Activated T-cell treated with anti-CD3 and anti-CD28 coated beads, Interleukin-2, amount 50 U/mL, for 1 hour (primary cell): ENCODE measurements at places on chromosomes 6 and 20.

- DNase-seq, result no peak
These were observed 94.2 kb upstream of the TAB2 start for GRCh38 chr6:149223120-149223903.

DNA sequence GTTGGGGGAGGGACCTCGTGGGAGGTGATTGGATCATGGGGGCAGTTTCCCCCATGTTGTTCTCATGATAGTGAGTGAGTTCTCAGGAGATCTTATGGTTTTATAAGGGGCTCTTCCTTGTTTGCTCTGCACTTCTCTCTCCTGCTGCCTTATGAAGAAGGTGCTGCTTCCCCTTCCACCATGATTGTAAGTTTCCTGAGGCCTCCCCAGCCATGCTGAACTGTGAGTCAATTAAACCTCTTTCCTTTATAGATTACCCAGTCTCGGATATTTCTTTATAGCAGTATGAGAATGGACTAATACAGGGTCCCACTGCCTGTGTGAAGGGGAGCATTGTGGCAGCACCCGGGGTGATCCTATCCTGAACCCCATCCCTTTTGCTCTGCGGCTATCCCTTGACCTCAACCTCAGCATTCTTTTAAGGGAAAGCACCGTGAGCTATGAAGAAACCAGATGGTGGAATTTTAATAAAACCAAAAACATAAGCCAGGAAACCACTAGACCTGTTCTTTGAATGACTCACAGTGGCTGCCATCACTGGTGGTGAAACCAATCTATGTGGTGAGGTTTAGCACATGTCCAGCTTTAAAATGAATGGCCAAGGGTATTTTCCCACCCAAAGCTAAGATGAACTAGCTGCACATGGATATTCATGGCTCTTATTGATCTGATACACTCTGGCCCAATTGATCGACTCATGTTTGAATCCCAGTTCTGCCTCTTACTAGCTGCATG, 62.2 kb downstream of the ZDHHC14 start:
- DNase-seq, result no peak

DNA sequence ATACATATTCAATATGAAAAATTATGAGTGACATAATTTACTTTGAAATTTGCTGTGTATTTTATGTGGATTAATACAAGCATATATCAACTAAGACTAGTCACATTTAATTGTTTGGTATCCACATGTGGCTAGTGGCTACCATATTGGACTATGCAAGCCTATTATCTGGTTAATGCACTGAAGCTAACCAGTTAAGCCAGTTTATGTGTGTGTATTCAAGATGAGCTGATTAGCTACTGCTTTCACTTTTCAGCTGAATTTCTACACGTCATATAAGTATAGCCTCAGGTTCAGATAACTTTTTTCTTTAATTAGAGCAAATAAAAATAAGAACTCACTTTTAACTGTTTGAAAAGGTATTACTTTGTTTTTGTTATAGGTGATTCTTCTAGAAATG, 903.7 kb downstream of the TFAP2A start:
- no peak for DNase-seq

DNA sequence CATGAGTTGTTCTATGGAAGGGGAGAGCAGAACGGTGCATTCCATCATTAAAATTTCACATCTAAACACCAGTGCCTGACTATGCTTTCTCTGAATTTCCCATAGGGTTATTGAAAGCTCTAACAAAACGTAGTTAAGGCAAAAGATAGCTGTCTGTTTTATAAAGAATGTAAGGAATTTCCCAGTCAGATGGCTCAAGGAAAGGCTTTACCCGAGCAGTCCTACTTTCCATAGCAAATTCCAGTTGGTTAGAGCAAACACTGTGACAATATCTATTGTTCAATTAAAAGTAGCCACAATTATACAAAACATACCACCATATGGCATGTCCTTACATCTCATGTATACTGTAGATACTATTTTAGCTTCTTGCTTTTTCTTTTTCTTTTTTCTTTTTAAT, 1059.5 kb upstream of the FLRT3 start:
- no peak for DNase-seq

DNA sequence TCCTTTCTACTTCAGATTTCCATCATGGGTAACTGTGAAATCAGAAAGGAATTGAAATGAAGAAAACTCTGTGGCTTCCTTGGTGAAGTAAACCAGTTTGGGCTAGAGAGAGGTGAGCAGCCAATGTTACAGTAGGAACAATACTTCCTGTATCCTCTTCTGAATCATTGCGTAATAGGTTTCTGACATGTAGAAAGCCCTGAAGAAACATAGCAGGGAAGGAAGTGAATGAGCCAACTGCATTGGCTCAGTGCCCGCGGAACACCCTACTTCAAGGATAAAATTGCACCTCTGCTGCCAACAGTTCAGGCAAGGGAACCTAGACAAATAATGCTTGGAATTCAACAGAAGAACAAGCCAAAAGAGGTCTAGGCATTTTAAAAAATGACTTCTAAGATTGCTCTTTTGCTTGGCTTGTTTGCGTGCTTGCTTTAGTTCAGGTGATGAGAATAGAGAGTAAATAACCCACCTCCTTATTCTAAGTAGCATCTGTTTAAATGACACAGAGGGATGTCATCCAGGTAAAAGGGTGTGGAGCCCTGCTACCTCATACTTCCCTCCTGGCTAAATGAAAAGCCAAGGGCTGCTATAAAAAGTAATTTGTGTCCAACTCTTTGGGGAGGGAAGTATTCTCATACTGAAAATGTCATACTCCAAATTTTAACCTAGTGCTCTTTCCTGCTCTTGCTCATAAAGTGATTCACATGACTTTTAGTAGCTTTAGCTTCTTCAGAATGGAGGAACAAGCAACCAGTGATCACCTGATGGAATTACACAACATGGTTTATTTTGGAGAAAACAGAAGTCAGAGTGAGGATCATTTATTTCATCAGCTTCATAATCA, 30.0 kb upstream of the AKIRIN2 start:
- peak; percentile 22 for DNase-seq
